ENCODE measurements at places on chromosomes 1 and 21.
A peak's percentile ranks its signal among the peaks of the same experiment; 100 is the strongest.

DNA sequence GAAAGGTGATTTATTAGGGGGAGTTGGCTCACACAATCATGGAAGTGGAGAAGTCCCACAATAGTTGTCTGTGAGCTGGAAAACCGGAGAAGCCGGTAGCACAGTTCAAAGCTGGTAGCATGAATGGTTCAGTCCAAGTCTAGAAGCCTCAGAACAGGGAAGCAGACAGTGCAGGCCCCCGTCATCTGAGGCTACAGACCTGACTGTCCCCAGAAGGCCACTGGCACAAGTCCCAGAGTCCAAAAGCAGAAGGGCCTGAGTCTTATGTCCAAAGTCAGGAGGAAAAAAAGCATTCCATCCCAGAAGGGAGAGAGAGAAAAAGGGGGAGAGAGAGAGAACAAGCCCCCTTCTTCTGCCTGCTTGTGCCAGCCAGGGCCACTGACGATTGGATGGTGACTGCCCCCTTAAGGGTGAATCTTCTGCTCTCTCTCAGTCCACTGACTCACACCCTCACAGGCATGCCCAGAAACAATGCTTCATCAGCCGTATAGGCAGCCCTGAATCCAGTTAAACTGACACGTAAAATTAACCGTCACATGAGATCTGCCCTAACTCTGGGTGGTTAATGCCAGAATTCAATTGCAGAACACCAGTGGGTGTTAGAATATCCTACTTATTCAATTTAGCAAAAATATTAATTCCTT is 49.3 kb upstream of the POU2F1 start:
- no peak for DNase-seq

- DNase-seq = no peak
Measured at GRCh38 chr1:246613096-246613758, 47.0 kb downstream of the CNST start.

DNA sequence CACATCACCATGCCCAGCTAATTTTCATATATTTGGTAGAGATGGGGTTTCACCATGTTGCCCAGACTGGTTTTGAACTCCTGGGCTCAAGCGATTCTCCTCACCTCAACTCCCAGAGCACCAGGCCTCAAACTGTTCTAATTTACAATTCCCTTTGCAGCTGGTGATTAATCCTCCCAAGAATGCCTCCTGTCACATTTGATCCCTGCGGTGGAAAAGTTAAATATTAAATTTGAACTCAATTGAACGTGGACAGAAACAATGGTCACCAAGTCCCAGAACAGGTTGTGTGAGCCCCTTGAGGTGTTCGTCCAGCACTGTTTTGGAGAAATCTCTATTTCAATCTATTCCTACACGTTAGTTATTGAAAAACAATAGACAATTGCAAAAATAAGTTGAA is 2.0 kb upstream of the ANKRD35 start:
- DNase-seq = no peak

- DNase-seq = no peak
Measured at GRCh38 chr1:110356379-110356778, 17.2 kb downstream of the RBM15 start.

DNA sequence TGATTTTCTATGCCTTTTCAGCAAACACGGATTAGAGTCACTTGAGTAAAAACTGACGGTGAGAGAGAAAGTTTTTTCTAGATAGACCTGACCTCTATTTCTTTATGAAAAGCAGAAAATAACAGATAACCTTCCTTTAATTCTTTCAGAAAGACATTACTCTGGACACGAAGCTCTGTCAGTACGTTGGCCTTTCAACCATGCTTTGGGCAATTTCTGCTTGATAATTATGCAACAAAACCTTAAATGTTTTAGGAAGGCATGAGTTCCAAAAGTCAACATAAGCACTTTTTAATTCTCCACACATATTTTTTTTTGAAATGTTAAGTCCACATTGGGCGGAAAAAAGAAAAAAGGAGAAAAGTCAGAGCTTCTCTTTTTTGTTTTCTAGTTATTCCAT is 137.8 kb downstream of the AKT3 start:
- DNase-seq = no peak

- no peak for DNase-seq
Measured at GRCh38 chr1:236552901-236553300, 29.1 kb downstream of the LGALS8 start.

- DNase-seq = no peak
Measured at GRCh38 chr1:162626761-162627160, 5.5 kb upstream of the DDR2 start.

DNA sequence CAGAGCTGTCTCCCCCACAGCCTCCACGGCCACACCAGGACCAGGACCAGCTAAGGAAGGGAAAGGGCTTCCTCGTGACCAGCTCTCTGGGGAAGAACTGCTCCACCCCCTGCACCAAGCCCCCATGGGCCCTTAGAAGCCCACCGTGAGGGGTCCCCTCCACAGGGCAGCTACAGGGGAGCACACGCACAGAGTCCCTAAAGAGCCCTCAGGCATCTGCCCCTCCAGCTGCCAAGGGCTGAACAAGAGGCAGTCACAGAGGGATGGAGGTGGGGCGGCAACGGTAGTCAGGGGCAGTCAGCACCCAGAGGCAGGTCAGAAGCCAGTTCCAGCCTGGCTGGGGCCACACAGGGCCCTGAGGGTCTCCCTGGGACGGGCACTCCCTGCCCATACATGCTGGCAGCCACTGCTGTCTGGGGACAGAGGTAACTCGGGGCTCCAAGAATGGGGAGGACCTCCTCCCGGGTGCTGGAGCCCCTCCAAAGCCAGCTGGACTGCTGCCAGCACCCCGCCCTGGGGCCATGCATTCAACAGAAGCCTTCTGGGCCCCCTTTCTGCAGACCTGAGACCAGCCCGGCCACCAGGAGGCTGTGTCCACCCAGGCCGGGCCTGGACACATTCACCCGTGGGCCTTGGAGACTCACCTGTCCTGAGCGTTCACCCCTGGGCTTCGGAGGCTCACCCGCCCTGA is 18.7 kb downstream of the SLC19A1 start:
- DNase-seq = no peak

DNA sequence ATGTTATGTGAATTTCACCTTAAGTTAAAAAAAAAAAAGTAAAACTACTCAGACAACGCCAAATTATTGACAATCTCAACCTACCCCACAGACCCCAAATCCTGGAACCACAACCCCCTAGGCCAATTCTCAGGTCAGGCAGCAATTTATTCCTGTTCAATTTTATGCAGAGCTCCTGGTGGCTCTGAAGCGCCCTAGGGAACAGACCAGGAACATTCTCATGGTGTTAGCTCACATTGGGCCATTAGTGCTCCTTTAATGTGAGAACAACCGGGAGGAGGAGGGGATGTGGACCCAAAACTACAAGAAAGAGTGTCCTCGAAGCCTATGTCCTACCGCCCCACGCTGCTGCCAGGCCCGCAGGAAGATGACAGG is 403 bp upstream of the PSEN2 start:
- no peak for DNase-seq

GRCh38 chr1:248924696-248925532 is 18.9 kb downstream of the PGBD2 start:
- peak; percentile 55 for DNase-seq

GRCh38 chr1:220281159-220281574 is 8.9 kb upstream of the RAB3GAP2 start:
- no peak for DNase-seq

GRCh38 chr1:93399781-93400180 is 48.1 kb upstream of the FNBP1L start:
- no peak for DNase-seq

GRCh38 chr21:34031835-34032370 is 41.5 kb upstream of the MRPS6 start:
- peak; percentile 8 for DNase-seq

DNA sequence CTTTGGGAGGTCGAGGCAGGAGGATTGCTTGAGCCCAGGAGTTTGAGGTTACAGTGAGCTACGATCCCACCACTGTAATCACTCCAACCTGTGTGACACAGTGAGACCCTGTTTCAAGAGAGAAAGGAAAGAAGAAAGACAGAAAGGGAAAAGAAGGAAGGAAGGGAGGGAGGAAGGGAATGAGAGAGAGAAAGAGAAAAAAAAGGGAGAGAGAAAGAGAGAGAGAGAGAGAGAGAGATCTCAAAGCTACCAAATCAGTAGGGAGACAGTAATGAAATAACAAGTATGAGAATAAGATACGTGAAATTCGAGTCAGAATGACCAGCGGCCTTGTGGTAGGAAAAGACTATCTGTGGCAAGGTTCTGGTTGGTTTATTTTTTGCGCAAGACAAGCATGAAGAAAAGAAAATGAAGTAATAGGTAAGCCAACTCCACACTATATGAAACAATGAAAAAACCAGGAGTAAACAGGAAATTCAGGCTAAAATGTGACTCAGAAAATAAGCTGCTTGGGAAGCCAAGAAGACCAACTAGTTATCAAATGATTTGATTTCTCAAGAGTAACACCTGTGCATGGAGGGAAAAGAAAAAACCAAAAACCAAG is 8.9 kb downstream of the MTF1 start:
- no peak for DNase-seq

DNA sequence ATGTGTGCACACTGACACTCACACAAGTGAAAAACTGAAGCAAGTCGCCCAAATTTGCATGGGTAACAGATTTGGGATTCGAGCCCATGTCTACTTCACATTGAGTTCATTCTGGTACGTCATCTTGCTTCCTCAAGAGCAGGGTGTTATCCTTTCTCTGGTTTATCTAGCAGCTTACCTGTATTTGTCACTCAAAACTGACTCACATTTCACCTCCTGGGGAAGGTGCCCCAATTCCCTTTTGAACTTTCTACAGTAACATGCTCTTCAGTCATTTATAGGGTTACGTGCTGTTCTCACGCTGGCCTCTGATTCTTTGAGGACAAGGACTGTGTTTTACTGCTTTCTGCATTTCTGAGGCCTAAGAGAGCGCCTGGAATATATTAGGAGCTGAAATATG is 162.8 kb downstream of the PDE4B start:
- DNase-seq = no peak

- peak; percentile 50 for DNase-seq
Measured at GRCh38 chr21:43866260-43866629, 1.2 kb downstream of the AGPAT3 start.

- no peak for DNase-seq
Measured at GRCh38 chr1:206661161-206661820, 23.4 kb upstream of the MAPKAPK2 start.

DNA sequence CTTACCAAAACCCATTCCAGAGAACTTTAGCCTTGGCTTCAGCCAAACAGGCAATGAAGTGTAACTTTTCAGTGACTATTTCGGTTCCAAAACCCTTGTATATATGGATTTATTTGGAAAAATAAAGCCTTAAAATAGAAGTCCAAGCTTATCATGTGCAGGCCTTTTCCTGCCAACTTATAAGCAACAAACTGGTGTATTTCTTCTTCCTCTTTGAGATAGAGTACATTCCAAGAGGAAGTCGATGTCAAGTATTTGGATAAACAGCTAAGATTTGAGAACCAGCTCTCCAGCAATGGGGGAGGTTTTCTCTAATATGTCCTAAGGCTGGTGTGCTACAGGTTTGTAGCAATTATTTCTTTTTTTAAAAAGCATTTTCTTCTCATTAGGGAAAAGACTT is 407.8 kb downstream of the DUSP10 start:
- DNase-seq = no peak

DNA sequence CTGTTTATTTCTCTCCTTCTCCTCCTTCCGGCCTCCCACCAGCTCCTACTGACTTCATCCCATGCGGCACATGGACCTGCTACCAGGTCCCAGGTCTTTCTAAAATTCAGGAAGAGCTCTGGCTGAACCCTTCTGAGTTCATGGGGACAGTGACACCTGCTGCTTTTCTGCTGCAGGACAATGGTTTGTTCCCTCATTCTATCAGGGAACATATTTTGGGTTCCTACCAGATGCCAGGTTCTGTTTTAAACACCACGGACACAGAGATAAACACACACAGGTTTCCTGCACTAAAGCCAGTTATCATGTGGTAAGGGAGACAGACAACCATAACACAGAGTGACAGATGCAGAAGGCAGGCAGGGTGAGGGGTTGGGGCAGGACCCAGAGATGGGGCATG is 114.0 kb upstream of the RAB4A start:
- DNase-seq = no peak

DNA sequence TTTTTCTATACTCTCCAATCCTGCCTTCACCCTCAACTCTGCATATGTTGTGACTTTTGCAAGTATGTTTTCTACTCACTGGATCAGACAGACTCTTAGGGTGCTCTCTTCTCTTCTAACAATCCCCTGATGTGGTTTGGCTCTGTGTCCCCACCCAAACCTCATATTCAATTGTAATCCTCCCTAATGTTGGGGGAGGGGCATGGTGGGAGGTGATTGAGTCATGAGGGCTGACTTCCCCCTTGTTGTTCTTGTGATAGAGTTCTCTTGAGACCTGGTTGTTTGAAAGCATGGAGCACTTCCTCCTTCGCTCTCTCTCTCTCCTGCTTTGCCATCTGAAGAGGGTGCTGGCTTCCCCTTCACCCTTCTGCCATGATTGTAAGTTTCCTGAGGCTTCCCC is 148.9 kb upstream of the IGSF21 start:
- no peak for DNase-seq

GRCh38 chr1:21175324-21175669 is 1.4 kb downstream of the EIF4G3 start:
- DNase-seq = peak; percentile 21

DNA sequence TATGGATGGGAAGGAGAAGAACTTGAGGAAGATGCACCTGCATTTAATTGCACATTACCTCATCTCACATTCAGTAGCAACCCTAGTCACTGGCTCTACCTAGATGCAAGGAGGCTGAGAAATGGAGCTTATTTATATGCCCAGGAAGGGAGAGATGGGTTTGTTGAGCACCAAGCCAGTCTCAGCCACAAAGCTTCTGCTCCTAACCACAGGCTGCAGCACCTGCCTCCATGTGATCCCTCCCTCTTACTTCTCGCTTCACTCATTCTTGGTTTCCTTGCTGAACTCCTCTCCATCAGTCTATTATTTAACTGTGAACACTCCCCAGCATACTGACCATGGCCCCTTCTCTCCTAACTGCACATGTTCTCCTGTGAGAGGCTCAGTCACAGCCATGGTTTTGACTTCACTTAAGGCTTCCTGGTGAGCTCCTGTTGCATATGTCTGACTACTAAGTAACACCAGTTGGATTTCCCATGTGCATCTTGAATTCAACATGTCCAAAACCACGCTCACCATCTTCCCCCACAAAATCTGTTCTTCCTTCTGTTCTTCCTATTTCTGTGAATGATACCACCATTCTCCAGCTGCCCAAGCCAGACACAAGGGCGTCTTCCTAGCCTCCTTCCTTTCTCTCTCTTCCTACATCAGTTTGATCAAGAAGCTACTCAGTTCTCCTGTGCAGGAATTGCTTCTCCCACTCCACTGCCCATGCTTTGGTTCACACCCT is 139.8 kb downstream of the AK5 start:
- no peak for DNase-seq

GRCh38 chr1:180881806-180882509 is 30.7 kb upstream of the KIAA1614 start:
- no peak for DNase-seq

DNA sequence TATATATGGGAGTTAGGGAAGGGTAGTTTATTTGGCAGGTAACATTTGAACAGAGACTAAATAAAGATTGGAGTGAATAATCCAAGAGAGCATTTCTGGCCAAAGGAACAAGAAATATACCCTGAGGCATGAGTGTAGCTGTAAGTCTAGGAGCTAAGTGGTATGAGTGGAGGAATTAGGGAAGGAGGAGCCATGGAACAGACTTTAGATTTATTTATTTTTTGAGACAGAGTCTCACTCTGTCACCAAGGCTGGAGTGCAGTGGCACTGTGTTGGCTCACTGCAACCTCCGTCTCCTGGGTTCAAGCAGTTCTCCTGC is 18.4 kb downstream of the CAPZA1 start:
- no peak for DNase-seq

- no peak for DNase-seq
Measured at GRCh38 chr21:36904093-36904666, 62.3 kb downstream of the HLCS start.

GRCh38 chr1:37995751-37996345 is 6.0 kb upstream of the SF3A3 start:
- DNase-seq = peak; percentile 57
